Stimulated activated naive CD8-positive, alpha-beta T cell treated with anti-CD3 and anti-CD28 coated beads, Interleukin-15, Interleukin-2, amounts not matched to agents 100 U/mL and 50 U/mL, for 24 hours (primary cell): ENCODE measurements at places on chromosomes 5 and 9.

DNA sequence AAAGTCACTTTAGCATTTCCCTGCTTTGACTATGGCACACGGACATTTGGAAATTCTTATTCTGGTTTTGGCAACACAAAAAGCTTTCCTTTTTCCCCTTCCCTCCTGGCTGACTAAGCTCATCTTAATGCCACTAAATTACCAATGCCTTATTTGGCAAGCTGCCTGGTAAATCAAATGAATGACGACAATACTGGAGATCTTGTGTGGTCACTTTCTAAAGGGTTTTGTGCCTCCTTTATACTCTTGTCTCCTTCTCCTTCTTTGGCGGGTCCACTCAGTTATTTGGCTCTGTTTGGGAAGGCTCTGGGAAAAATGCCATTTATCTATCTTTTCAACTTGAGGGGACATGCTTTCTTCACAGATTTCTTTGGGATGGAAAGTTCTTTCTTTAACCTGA, 34.9 kb downstream of the SH3GL2 start:
- no peak for DNase-seq

DNA sequence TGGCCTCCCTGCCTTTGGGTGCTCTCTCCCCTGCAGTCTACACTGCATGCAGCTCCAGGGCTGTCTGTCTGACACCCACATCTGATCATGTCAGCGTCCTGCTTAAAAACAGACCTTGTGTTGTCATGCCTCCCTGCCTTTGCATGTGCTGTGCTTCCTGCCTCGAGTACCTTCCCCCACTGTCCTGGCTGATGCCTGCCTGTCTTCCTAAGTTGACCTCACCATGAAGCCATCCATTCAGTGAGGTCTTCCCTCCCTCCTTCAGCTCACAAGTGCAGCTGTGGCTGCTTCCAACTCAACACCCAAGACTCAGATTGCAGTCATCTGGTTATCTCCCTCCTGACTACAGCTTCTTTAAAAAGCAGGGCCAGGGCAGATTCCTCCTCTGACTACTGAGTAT, 5.5 kb downstream of the ANGPTL2 start:
- DNase-seq: no peak

GRCh38 chr9:131984564-131984963, 95.1 kb downstream of the MED27 start:
- no peak for DNase-seq

- DNase-seq: no peak
Observed at GRCh38 chr5:17148481-17148880, 69.0 kb upstream of the BASP1 start.

DNA sequence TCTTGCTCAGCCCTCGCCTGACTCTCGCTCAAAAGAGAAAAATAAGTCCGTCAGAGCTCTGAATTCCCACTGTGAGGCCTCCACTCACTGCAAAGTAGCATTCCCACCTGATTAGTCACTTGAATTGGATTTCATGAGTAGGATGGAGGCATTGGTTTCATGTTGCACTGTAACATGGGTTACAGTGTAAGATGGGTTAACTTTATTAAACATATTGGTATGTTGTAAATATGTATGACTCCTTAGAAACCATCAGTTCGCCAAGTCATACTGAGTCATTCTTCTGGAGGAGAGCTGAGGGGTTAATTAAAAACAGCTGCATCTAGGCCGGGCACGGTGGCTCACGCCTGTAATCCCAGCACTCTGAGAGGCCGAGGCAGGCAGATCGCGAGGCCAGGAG, 93.8 kb upstream of the BNC2 start:
- DNase-seq: no peak

- DNase-seq: no peak
Observed at GRCh38 chr9:135075234-135076142, 12.0 kb upstream of the OLFM1 start.

- DNase-seq: peak; percentile 42
Observed at GRCh38 chr9:112754578-112754977, 4.0 kb downstream of the SNX30 start.

GRCh38 chr9:121601194-121601593, 50.2 kb upstream of the DAB2IP start:
- DNase-seq: no peak

GRCh38 chr5:95590880-95591279, 29.0 kb upstream of the GPR150 start:
- no peak for DNase-seq

- no peak for DNase-seq
Observed at GRCh38 chr9:98318834-98319478, 63.5 kb upstream of the TBC1D2 start.

DNA sequence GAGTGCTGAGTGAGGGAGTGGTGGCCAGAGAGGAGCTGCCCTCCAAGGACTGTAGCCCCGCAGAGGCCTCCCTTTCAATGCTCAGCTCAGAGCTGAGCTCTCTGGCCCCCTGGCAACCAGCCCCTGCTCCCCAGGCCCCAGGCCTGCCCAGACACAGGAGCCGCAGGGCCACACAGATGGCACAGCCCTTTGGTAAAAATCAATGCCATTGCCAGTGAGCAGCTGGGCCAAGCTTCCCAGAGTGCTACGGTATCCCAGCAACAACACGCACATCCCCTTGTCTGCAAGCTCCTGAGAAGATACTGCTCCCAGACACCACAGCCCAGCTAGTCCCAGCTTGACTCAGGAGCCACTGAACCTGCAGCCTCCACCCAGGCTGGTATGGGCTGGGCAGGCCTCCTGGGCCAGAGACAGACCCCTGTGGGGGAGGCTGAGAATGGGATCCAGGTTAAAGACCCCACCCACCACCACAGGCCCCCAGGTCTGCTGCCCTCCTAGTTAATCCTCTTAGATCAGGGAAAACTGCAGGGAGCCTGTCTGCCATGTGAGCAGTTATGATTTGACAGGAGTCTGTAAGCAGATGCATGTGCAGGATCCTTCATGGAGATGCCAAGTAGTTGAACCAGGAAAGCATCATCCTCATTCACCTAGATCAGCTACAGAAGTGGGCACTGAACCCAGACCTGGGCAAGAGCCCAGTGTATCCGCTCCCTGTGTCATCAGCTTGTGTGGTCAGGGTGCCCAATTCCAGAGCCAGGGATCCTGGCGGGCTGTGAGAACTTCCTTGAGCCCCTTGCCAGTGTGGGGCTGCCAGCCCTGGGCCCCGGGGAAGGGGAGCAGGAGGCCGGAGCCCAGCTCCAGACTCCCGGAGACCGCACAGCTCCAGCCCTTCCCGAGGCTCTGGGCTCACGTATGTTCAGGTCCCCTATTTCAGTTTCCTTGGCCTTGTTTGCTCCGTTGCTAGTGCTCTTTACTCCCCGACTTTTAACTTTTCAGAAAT, 26.7 kb upstream of the ADAMTS2 start:
- no peak for DNase-seq

GRCh38 chr9:129307227-129307970, 129.3 kb upstream of the IER5L start:
- peak; percentile 2 for DNase-seq

GRCh38 chr5:129384193-129384592, 75.9 kb upstream of the ADAMTS19 start:
- no peak for DNase-seq

DNA sequence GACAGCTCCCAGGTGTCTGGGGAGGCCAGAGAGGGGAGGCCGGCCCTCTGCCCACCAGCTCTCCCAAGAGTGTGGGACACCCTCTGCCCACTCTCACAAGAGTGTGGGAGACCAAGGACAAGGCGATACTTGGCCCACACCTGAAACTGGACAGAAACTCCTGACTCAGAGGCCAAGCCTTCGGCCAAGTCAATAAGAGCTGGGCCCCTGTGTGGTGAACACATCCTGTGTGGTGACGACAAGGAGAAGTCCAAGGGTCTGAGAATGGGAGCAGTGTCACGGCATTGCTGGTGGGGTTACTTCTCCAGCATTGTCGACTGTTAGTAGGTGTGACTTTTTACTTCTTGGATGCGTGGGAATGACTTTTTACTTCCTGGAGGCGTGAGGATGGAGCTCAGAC, 14.6 kb upstream of the F2RL1 start:
- DNase-seq: no peak

DNA sequence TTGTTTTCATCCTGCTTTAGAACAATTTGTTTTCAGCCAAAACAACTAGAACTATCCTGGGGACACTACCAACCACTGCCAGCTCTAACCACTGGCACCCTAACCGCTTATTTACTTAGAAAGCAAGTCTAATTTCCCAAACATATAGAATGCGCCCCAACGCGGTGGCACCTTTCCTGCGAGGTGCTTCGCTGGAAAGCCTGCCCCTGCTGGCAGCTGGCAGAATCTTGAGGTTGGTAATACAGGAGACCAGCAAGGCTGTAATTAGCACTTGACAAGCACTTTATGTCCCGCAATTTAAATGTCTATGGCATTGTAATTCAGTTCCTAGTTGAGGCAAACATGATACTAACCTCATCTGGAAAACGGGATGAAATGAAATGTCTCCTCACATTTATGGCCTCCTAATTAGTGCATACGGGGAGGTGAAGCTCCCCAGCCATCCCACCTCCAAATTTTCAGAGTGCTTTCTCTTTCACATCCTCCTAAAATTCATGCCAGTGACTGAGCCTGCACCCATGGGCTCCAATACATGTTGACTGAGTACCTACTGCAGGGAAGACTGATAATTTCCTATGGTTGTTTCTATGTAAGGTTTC, 30.4 kb downstream of the GABBR2 start:
- peak; percentile 12 for DNase-seq

DNA sequence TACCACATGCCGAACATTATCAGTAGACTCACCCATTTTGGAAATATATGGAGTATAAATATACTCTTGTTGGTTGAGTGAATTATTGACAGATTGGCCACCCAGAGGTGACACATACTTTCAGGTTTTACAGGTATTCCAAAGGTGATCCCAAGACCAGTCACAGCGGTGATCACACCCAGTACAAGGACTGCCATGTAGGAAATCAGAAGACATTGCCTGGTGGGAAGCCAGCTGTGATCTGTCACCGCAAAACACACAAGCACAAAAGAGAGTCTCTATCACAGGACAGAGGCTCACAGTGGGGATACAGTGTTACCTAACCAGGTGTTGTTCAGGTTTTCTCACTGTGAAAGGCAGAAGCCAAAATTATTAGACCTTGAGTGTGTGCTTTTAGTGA, 15.8 kb downstream of the BTF3 start:
- no peak for DNase-seq

DNA sequence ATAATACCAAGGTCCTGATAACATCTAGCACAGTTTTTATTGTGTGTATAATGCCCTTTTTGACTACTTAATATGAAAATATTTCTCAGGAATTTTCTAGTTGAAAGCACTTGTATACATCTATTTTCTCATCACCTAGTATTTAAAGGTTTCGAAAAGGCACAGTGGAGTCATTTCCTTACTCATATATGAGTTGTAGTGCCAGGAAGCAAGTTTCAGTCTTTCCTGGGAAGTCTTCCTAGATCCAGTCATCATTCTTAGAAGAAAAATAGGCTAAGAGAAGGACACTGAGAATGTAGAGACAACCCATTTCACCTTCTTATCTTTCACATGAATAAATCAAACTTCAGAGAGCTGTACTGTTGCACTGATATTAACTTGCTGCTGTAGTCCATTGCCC, 70.2 kb downstream of the SLC25A46 start:
- no peak for DNase-seq

- DNase-seq: no peak
Observed at GRCh38 chr9:34291023-34291422, 38.0 kb downstream of the KIF24 start.

DNA sequence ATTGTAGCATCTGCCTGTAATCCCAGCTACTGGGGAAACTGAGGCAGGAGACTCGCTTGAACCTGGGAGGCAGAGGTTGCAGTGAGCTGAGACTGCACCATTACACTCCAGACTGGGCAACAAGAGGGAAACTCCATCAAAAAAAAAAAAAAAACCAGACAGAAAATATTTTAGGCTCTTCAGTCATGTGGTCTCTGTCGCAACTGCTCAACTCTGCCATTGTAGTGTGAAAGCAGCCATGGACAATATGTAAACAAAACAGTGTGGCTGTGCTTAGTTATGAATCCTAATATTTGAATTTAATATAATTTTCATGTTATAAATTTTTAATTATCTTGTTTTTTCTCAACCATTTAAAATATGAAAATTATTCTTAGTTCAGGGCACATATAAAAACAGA, 38.4 kb downstream of the ZFAND5 start:
- DNase-seq: no peak

GRCh38 chr9:117435630-117436261, 20.9 kb upstream of the ASTN2 start:
- no peak for DNase-seq
